ENCODE measurements at places on chromosomes 16 and 17.

DNA sequence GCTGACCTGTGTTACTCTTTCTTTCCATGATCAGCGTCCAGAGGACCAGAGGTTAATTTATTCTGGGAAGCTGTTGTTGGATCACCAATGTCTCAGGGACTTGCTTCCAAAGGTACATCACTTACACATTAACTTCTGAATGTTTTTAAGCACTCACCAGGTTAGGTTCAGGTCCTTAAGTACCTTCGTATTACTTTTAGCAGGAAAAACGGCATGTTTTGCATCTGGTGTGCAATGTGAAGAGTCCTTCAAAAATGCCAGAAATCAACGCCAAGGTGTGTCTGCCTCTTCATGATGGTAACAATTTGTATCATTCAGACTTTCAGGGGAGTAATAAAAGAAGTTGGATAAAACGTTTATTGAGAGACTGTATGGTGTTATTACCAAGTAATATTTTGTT lies 3.3 kb downstream of the HERPUD1 start:
- DNase-seq, result no peak

GRCh38 chr17:31588034-31588433 lies 196.6 kb downstream of the RAB11FIP4 start:
- no peak for DNase-seq

DNA sequence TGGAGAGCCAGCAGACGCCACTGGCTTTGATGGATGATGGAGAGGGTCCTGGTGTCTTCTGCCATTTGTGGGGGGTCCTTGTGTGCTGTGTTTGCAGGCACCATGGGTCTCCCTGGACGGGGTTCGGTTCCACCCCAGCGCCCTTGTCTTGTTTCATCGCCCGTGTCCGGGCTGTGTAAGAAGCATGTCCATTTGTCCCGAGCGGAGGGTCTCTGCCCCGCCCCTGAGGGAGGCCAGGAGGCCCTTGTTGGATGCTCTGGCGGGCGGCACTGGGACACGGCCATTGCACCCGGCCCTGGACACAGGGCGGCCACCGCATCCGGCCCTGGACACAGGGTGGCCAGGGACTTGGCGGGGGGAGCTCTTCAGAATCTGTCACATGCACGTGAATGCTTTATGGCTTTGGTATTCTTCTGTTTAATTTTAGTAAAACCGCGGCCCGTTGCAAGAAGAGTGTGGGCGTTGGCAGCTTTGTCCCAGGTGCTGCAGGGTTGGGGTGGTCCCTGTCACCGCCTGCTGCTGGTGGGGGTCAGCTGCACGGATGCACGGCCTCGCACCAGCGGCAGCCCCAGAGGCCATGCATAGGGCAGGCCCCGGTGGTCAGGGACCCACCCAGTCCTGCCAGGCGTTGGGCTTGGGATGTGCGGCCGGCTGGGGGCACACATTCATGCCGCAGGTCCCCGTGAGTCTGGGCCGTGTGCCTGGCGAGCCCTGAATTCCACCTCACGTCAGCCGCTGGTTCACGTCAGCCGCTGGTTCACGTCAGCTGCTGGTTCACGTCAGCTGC lies 21.0 kb upstream of the ZNF750 start:
- DNase-seq, result no peak

- no peak for DNase-seq
These were observed 174.8 kb upstream of the DYNLRB2 start for GRCh38 chr16:80366023-80366422.

DNA sequence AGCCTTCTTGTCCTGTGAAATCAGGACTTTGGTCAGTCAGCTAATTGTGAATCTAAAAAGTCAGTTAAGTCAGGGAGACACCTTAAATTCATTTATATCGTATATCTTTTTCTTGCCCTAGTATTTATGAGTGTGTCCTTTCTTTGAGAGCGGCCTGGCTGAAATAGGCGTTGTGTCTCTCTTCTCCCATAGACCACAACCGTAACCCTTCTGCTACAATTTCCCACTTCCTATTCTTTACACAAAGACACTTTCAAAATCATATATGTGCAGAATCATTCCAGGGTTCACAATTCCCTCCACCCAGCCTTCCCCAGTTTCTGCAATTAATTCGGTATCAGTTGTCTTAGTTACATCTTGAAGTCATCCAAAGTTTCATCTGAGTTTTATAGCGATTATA lies 14.0 kb upstream of the COTL1 start:
- DNase-seq, result no peak

DNA sequence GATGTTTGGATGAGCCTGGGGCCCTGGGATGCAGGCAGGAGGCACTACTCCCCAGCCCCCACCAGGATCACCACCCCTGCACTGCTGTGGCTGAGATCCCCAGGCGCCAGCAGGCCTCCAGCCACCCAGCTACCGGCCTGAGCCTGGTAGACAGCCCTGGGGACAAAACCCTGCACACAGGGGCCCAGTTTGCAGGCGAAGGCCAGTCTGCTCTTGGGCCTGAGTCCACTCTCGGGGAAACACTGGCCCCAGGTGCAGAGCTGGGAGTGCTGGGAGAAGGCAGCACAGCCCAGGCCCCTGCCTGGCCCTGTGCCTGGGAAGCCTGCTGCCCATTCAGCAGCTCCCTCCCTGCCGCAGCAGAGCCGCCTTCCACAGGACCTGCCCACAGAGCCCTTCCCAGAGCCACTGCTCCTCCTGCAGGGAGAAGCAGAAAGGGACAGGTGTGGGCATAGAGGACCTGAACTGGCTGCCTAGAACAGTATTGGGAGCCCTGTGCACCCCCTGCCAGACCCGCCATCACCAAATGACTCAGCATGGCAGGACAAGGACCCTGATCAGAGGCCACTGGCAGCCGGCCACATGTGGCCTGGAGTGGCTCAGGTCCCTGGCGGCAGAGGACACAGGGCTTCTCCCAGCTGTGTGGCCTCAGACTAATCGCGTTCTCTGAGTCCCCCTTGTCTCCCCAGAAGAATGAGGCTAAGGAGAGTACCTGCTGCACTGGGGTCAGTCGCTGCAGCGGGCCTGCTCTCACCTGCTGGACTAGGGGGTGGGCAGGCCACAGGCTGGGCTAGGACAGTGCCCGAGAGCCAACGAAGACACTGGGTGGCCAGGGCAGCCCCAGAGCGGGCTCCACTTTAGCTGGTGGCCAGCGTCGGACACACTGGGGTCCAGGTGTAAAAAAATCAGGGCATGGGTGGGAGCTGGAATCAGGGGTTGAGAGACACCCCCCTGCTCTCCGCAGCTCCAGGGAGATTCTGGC lies 10.7 kb downstream of the MSRB1 start:
- no peak for DNase-seq

DNA sequence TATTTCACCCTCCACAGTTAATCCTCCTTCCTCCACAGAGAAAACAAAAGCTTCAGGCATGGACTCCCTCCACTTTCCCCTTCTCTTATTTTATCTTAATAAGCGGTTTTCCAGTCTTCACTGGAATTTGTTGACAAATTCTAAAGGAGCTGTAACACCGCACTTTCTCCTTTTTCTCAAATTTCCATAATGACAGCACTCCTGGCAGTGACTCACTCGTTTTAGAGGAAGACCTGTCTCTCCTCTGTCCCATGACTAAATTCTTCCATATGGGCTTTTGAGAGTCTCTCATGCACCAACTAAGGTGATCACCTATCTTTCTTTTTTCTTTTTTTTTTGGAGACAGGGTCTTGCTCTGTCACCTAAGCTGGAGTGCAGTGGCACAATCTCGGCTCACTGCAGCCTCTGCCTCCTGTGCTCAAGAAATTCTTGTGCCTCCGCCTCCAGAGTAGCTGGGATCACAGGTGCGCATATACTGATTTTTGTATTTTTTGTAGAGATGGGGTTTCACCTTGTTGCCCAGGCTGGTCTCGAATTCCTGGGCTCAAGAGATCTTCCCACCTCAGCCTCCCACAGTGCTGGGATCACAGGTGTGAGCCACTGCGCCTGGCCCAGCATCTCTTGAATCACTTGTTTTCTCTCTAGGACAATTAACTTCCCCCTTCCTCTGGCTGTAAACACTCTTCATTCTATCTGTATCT lies 7.7 kb downstream of the ITGAM start:
- no peak for DNase-seq

DNA sequence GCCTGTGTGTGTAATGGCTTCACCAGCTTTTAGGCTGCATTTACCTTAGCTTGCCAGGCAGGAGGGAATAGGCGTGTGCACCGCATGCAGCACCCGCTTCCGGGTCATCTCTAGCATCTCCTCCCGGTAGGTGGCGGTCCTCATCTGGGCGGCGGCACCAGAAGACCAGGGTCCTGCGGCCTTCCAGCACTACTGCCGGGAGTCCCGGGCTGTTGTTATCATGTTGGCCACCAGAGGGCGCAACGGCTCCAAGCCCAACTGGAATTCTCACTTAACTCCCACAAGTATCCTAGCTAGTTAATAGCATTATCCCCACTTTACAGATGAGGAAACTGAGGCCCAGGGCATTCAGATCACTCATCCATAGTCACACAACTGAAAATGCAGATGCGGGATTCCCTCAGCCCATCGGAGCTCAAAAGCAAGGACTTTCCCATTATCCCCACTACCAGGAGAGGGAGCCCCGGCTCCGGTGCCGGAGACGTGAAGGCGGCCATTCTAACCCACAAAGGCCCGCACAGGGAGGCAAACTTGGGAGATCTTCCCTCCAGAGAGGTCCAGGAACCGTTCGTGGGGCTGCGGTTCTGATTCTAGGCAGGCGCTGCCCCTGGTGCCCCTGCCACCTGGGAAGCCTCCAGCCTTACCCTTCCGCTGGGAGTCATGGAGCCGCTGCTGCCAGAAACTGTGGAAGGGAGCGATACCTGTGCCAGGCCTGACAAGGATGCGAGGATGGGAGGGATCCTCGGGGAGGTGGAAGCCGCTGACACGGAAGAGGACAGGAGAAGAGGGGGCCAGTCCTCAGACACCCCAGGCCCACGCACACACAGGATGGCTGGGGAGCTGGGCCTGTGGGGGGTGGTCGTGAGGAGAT lies 23.9 kb downstream of the LGALS9 start:
- peak; percentile 50 for DNase-seq

GRCh38 chr17:51507444-51507843 lies 247.1 kb downstream of the UTP18 start:
- no peak for DNase-seq

DNA sequence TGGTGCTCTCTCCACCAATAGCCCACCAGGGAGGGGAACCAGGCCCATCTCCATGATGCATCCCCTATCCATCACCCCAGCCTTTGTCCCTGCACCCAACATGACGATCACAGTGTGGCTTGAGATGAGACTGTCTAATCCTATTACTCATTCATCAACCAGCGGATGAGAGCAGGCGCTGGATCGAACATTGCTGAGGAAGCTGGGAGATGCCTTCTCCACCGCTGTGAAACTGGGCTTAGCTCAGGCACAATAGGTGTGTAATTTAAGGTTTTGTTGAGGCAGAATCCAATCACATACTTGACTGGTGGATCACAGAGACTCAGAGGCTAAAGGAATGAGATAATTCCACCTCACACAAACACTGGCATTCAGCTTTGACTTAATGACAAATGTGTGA lies 64.6 kb upstream of the IRX3 start:
- no peak for DNase-seq

- DNase-seq, result no peak
These were observed 1.8 kb downstream of the ZNRF1 start for GRCh38 chr16:75000481-75001081.

DNA sequence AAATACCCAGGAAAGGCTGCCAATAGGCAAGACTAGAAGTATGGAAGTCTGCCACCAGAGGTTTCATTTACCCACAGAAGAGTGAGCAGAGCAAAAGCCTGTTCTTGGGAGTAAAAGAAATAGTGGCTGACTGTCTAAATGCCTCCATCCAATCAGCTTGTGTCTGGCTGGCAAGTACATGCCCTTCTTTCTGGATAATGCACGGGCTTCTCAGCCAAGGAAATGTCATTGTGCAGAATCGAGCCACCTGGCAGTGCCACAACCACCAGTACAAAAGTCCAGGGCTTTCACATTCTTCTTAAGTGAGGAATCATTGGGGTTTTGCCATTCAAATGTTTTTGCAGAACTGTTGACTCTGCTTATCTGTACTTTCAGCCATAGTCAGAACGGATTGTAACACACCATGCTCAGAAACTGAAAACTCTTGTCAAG lies 10.1 kb upstream of the ERCC4 start:
- no peak for DNase-seq

DNA sequence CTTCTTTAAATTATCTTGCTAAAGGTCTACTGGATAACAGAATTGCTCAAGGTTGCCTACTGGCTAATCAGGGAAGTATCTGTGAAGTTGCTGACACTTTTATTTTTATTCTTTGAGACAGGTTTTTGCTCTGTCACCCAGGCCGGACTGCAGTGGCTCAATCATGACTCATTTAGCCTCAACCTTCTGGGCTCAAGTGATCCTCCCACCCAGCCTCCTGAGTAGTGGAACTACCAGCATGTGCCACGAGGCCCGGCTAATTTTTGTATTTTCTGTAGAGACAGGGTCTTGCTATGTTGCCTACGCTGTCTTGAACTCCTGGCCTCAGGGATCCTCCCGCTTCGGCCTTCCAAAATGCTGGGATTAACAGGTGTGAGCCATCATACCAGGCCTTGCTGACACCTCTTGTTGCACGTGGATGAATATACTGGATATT lies 43.1 kb downstream of the GLG1 start:
- DNase-seq, result peak; percentile 3

DNA sequence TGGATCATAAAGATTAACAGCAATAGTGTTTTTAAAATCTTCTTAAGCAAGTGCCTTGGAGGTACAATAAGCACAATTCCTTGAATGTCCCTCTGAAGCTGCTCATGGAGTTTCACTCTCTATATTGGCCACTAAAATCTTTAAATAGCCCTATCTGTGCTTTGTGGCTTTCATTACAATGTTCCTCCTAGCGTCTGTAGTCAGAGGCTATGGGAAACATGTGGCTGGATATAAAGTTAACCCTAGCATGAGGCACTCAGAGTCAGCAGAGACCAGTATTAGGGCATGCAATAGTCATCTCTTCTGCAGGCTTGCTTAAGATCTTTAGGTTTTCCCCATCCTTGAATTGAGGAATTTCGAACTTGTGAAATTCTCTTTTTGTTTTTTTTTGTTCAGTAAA lies 668.2 kb downstream of the CDH11 start:
- DNase-seq, result no peak

GRCh38 chr16:69412287-69412686 lies 12.1 kb upstream of the CYB5B start:
- DNase-seq, result no peak

DNA sequence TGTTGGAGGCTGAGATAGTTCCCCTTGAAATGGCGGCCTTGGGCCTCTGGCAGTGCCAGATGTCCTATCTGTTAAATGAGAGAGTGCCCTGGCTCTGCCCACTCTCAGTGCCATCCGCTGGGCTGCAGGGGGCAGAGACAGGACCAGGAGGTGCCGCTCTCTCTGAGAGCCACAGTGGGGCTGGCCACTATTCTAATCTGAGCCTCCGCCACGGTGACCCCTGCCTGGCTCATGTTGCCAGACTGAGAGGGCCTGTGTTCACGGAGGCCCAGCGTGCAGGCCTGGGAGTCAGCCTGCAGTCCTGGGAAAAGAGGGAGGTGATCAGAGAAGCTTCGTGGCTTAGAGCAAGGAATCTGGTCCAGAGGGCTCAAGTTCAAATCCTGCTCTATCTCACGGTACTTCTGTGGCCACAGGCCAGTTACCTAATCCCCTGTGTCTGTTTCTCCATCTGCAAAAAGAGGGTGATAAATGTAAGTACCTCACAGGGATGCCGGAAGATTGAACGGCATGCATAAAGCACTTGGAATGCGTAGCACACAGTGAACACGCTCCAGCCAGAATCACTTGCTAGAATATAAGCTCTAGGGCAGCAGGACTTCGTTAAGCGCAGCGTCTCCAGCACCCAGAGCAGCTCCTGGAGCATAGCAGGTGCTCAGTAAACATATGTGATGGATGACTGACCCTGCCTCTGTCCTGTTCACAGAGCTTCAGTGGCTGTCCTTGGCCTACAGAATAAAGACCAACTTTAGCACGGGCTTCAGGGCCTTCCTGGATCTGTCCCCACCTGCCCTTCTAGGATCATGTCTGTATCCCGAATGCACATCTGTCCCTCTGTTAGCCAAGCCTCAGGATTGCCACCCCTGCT lies 6.3 kb downstream of the ATP2A3 start:
- no peak for DNase-seq
